ENCODE measurements at places on chromosomes 12 and 14.

- no peak for DNase-seq
Observed at GRCh38 chr14:87935081-87935828, 57.7 kb downstream of the GALC start.

DNA sequence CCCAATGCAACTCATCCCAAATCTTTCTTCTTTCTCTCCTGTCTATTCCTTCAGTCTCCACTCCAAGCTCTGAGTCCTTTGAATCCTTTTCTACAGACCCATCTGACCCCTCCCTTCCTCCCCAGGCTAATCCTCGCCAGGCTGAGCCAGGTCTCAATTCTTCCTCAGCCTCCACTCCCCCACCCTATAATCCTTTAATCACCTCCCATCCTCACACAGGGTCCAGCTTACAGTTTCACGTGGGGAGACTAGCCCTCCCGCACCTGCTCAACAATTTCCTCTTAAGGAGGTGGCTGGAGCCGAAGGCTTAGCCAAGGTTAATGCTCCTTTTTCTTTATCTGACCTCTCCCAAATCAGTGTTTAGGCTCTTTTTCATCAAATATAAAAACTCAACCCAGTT is 63.8 kb downstream of the MOK start:
- DNase-seq: no peak

GRCh38 chr14:93150227-93151208 is 34.2 kb downstream of the MOAP1 start:
- DNase-seq: no peak

GRCh38 chr14:61866932-61867920 is 105.0 kb downstream of the SNAPC1 start:
- no peak for DNase-seq

- DNase-seq: no peak
Observed at GRCh38 chr12:124804011-124804621, 59.5 kb downstream of the SCARB1 start.

DNA sequence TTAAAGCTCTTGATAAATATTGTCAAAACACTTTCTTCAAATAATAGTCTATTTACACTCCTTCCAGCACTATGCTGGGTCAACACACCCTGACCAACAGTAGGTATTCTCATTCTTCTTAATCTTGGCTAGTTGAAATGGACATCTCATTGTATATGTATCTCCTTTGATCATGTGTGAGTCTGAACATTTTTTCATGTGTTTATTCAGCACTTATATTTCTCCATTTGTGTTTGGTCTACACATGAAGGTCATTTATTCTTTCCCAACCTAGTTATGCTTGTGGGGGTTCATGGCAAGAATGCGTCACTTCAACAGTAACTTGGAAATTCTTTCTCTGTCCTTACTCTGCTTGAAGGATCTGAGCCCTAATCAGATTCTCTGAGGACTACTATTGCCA is 133.1 kb upstream of the ARID2 start:
- DNase-seq: no peak

DNA sequence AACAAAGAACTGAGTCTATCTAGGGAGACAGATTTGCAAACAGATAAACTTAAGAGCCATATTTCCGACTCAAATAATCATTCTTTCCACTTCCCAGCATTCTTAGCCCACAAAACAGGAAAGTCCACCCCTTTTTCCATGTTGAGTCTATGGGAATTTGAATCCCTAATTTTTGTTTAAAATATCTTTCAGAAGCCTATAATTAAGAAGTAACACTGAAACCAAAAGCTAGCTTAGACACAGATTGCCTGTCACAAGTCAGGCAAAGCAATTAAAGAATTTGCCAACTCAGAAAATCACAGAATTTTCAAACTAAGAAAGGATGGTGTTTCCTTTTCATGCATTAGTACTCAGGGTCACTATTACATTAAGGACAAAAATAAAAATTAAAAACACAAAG is 17.0 kb downstream of the ATP2B1 start:
- DNase-seq: no peak

- no peak for DNase-seq
Observed at GRCh38 chr14:57875296-57875695, 9.4 kb upstream of the SLC35F4 start.

GRCh38 chr12:55699471-55700055 is 8.1 kb downstream of the ITGA7 start:
- no peak for DNase-seq

GRCh38 chr12:83378186-83378727 is 691.6 kb downstream of the TMTC2 start:
- DNase-seq: no peak

DNA sequence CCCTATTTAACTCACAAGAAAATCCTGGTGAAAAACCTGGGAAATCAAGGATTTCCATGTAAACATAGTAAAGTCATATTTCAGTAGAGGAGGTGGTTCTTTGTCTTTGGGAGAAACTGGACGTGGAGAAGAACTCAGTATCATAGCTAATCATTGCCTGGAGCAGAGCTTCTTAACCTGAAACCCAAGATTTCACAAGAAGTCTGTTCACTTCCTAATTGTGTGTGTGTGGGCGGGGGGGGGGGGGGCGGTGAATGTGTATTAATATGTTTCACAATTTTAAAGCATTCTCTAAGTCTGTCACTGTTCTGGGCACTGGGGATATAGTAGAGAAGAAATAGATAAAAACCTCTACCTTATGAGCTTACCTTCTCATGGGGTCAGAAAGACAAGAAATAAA is 96.7 kb upstream of the PPP4R3A start:
- no peak for DNase-seq

- DNase-seq: no peak
Observed at GRCh38 chr14:59306775-59307174, 118.3 kb downstream of the DAAM1 start.

DNA sequence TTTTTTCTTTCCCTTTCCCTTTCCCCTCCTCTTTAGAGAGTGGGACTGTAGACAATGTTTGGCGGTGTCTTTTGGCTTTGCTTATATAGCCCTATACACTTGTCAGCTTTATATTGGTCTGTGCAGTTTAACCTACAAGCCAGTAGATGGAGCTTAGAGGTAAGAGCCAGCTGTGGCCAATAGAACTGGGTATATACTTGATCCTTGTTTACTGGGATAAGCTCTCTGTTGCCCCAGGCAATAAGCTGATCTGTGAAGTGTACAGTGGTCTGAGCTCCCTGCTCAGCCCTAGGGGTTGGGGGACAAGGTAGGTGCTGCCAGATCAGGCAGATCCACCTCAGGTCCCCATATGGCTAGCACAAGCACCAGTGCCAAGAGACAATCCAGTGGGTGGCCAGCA is 434.1 kb downstream of the NOVA1 start:
- DNase-seq: no peak

- DNase-seq: no peak
Observed at GRCh38 chr14:104226421-104227383, 88.3 kb downstream of the KIF26A start.

DNA sequence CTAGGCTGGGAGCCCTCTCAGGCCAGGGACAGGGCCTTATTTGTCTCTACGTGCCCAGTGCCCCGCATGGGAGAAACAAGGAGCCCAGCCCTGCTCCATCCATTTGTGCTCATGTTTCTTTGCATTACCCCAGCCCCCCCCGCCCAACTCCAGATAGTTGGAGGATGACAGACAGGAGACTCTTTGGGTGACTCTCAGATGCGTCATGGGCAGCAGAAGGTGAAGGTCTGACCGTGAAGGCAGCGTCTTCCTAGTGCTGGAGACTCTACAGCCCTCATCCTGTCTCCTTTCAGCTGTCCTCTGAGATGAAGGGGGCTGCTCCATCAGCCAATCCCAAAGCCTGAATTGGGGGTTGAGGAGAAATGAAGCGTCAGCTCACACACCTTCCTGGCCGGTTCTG is 283 bp upstream of the PSMB11 start:
- no peak for DNase-seq

GRCh38 chr14:91381801-91382670 is 35.6 kb downstream of the CCDC88C start:
- no peak for DNase-seq

- no peak for DNase-seq
Observed at GRCh38 chr12:24719293-24719721, 229.6 kb downstream of the BCAT1 start.

DNA sequence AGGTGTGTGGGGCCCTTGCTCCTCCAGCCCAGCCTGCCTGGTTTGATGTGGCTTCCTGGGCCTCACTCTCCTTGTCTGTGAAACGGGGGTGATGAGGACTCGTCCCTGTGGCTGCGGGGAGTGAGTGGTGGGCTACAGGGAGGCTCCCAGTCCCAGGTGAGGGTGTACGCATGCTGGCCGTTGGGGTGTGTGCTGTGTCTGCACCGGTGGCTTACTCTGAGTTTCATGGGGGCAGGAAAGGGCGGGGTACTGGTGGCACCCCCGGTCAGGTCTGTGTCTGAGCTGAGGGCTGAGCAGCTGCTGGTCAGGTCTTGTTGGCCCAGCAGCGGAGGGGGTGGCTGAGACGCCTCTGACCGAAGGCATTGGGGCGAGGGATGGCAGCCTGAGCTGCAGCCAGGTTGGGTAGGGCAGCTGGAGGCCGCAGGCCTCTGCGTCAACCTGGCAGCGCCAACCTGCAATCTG is 11.2 kb downstream of the ULK1 start:
- DNase-seq: no peak

- no peak for DNase-seq
Observed at GRCh38 chr12:131905081-131905629, 10.7 kb downstream of the ULK1 start.

- no peak for DNase-seq
Observed at GRCh38 chr12:49720214-49720613, 13.0 kb upstream of the FMNL3 start.

DNA sequence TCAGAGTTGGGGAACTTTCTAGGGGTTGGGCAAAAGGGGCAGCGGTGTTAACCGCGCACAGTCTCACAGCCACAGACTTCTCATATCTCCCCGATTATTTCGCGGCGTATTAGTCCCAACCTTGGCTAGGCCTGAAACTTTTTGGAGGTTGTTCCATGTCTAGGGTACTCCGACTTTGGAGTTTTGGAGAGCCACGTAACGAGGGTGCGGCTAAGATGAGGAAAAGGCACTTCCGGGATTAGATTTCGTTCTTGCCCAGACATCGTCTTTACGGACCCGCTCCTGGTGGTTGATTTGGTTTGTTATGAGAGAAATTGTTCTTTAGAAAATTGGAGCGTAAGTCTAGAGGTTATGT is 513 bp downstream of the CCNK start:
- peak; percentile 6 for DNase-seq

- DNase-seq: no peak
Observed at GRCh38 chr12:95208678-95209077, 8.6 kb downstream of the FGD6 start.

- no peak for DNase-seq
Observed at GRCh38 chr12:116959845-116960514, 49.2 kb downstream of the FBXW8 start.

DNA sequence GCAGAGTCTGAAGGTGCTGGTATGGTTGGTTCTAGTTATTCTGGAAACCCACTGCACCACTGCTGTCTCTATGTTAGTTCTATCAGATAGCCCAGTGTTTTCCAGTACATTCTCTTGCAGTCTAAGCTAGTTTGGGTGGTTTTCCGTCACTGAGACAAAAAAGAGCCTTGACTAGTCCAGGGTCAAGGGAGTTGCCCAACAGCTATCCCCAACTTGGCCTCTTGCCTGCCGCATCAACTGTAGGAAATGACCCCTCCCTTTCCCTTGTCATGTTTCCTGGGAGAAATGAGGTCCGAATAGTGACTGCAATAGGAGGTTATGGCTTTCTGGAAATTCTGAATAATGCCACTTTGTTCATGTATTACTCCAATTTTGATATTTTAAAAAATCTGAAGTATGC is 160.4 kb downstream of the EFCAB11 start:
- no peak for DNase-seq

DNA sequence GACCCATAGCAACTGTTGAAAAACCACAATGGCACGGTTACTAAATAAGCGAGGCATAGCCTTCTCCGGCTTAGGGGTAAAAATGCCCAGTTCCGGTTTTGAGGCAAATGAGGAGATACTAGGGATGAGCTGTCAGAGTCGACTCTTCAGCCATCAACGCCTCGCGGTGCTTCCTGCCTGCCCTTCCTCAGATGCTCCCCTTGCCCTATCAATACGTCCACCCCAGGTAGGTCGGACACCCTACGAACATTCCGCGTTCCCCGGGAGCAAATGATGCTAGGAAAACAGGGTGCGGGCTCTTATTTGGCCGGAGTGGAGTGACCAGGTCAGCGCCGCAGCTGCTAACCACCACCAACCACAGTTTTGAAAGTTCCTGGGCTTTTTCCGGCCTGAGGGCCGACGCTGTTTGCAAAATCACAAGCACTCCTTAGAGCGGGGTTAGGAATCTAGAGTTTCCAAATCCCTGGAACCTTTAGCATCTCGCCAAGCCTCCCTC is 1.2 kb downstream of the SRSF9 start:
- DNase-seq: no peak

DNA sequence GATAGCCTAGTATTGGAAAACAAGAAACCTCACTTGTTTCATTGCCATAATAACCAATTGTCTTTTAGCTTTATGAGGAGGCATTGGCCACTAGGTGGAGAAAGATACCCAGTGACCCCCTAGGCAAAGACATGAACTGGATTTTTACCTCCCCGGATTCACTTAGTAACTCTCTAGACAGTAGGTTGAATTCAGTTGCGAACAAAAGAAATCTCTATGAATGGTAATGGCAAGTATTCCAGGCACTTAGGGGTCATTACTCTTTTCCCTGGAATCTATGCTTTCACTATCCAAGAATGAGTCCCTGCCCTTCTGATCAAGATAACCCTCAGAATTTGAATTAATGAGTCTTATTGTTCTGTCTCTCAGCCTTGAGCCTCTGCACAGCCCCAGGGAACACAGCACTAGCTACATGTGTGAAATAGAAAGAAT is 29.5 kb upstream of the RHOJ start:
- no peak for DNase-seq

- no peak for DNase-seq
Observed at GRCh38 chr12:56836800-56837663, 73.9 kb downstream of the HSD17B6 start.

GRCh38 chr14:90797919-90798318 is 18.3 kb downstream of the TTC7B start:
- DNase-seq: no peak

DNA sequence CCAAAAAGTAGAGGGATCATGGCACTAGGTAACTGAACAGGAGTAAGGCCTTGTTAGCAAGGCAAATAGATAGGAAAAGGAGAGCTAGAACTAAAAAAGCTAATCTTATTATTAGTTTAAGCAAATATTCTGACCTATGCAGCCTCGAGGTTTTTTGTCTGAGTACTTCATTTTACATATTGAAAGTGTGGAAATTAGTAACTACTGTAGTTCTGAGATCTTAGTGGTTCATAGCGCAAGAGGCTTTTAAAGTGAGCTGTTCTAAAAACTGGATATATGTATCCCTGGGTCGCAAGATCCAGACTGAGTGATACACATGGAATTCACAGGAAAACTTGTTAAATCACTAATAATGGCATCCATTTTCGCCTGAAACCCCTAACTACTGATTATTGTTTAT is 411.0 kb upstream of the SOX5 start:
- no peak for DNase-seq

GRCh38 chr12:122646517-122647217 is 56.5 kb downstream of the HCAR2 start:
- DNase-seq: no peak
